ENCODE measurements at places on chromosomes 12 and 14.

GRCh38 chr12:69052613-69053408, 119.8 kb upstream of the CPM start:
- no peak for DNase-seq

- DNase-seq = peak; percentile 77
These were observed at the start of gene DYNC1H1 for GRCh38 chr14:101964297-101965180. TSS of gene DYNC1H1 (plus strand) at chr14:101964573. CDS start at chr14:101964692, 119 bp downstream.

DNA sequence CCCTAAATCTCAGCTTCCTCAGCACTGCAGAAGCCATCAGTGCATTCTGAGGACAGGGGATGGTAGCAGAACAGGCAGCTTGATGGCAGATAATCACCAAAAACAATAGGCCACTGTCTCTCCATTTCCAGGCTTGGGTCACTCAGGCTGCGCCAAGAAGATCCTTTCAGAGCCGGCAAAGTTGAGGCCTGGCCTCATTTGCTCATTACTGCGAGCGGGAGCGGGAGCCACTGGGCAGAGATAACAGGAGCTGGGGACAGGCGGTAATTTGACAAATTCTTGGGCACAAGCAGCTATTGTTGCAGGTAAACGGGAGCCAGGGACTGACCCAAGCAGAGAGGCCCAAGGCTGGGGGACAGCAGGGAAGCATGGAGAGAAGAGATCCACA, 2.1 kb downstream of the MSI1 start:
- no peak for DNase-seq

- no peak for DNase-seq
These were observed 5.8 kb upstream of the BIN2 start for GRCh38 chr12:51329742-51330141.

DNA sequence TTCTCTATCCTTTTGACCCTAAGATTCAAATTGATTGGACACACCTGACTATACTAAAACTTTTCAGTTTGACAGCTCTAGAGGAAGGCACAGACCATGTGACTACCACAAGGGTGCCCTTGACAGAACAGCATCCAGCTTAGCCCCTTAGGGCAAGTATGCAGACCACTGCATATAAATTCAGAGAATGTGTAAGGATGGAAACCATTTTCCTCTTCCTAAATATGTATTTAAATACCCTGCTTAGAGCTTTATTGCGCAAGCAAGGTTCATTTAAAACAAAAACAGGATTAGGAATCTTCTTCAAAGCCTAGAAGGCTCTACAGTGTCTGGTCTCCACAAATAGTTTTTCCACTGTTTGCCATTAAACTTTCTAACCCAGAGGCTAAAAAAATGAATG, 202.8 kb downstream of the MED13L start:
- DNase-seq = no peak

DNA sequence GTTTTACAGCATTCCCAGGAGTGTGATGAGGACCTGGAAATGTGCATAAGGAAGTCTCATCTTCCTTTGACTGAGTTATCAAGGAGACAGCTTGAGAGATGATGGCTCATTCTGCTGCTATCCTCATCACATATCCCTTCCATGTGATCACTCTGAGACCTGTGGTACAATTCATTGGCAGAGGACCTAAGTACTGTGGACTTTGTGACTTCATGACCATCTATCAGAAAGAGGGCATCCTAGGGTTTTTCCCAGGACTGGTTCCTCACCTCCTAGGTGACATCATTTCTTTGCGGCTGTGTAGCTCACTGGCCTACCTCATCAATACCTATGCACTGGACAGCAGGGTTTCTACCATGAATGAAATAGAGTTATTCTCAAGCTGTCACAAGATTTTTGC, 172.1 kb upstream of the PLEKHG7 start:
- DNase-seq = no peak

- DNase-seq = no peak
These were observed 1.5 kb upstream of the SRRM4 start for GRCh38 chr12:118979763-118980406.

- DNase-seq = no peak
These were observed 113.9 kb upstream of the MYL2 start for GRCh38 chr12:111034083-111034885.
